KBM-7 (cell line): ENCODE measurements at places on chromosomes 1 and 21.

DNA sequence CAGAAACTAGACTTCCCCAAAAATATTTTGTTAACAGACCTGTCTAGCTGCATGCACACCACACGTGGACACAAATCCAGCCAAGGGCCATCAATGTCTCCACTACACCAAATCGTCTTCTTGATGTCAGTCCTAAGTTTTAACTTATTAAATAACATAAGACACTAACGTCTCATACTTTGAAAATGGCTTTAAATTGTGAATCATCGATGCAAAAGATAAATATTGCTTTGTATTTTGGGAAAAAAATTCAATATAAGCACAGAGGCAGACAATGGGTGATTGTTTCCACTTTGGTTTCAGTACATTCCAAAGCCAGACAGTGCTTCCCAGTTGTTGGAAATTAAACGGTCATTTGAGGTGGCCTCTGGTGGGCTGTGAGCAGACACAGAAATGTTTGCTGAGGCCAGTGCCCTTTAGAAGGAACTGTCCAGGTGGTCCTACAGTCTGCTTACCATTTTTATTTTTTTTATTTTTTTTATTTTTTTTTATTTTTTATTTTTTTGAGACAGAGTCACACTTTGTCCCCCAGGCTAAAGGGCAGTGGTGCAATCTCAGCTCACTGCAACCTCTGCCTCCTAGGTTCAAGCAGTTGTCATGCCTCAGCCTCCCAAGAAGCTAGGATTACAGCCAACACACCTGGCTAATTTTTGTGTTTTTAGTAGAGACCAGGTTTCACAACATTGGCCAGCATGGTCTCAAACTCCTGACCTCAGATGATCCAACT lies 1.8 kb upstream of the KIAA2013 start:
- DNase-seq: peak; percentile 11

DNA sequence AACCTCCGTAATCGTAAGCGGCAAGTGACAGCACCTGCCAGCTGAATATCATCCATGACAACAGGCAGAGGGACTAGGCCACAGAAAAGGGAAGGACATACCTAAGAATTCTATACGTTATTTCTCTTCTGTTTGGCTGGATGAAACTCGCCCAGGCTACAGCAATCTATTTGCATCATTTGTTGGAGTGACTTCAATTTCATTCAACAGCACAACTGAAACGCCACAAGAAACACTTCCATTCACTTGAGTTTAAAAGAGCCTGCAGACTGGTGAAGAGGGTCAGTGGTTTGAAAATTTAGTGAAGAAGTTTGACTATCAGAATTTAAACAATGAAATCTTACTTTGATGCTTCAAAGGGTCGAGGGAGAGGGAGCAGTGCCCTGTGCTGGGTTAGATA lies 378.7 kb downstream of the LMO4 start:
- no peak for DNase-seq

DNA sequence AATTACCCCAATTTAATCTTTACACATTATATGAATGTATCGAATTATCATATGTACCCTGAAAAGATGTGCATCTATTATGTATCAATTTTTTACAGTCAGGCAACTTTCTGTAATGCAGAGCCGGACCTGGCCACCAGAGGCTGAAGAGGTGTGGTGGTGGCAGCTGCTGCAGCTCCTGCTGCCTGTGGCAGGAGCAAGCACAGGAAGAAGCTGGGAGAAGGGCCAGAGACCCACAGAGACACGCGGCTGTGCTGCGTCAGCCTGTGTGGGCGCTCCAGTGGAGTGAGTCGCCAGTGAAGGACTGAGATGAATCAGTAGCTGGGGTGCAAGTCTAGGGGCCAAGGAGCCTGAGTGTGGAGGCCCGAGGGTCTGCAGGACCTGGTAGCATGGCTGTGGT lies 74.3 kb upstream of the COG2 start:
- no peak for DNase-seq

- no peak for DNase-seq
Observed at GRCh38 chr21:15300131-15300530, 235.3 kb upstream of the NRIP1 start.

DNA sequence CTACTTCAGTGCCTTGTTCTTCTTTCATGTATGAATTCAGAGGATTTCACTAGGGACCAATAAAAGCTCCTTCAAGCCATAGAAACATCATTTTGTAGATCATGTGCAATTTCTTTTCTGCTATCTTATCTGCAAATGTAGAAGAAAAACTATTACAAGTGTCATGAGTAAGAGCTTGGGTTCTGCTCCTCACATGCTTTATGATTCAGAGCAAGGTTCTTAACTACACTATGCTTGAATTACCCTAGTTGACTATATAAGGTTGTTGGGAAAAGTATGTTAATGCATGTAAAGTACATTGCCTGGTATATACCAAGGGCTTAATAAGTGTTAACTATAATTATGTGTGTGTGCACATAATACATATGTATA lies 91.4 kb upstream of the S1PR1 start:
- no peak for DNase-seq

- DNase-seq: no peak
Observed at GRCh38 chr1:28613175-28613574, 21.1 kb downstream of the RAB42 start.

GRCh38 chr1:9594471-9595155 lies 5.9 kb downstream of the TMEM201 start:
- DNase-seq: no peak

- no peak for DNase-seq
Observed at GRCh38 chr1:111837393-111837792, 81.7 kb downstream of the DDX20 start.

DNA sequence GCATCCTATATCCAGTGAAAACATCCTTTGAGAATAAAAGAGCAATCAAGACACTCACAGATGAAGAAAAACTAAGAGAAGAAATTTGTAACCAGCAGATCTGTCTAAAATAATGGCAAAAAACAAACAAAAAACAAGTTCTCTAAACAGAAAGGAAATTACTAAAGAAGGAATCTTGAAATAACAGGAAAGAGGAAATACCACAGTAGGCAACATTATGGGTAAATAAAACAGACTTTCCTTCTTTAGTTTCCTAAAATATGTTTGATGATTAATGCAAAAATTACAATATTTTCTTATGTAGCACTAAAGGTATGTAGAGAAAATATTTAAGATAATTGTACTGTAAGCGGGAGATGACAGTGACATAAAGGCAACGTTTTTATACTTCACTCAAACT lies 23.5 kb downstream of the SLC19A1 start:
- no peak for DNase-seq

DNA sequence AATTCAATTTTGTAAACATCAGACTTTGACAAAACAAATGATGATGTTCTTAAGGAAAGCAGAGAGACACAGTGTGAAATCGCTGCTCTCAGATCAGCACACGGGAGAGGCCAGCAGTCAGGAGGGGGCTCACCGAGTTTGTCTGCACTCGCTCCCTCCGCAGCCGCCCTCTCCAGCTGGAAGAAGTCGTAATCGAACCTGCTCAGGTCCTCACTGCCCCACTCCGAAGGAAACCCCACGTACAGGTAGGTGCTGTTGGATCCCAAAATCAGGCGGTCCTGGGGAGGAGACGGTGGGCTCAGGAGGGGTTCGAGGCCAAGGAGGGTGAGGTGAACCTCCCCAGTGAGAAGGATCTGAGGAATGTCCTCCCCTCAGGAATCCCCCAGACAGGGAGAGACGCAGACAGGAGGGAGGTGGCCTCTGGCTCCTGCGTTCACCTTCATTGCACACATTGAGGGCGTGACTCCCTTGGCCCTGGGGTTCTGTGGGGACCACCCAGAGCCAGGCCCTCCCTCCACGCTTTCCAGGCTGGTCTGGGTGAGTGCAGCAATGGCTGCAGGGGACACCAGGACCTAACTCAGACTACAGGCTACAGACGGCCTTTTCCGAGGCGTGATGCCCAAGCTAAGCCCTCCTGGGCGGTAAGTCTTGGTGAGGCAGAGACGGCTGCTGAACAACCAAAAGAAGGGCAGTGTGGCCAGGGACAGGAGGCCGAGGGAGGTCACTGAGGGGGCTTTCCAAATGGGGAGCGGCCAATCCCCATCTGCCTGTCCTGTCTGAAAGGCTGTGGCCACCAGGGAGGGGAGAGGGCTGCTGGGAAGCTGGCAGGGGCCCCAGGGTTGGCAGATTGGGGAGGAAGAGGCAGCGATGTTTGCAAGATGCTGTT lies 65.5 kb downstream of the SCCPDH start:
- no peak for DNase-seq

- no peak for DNase-seq
Observed at GRCh38 chr21:17467392-17467791, 45.5 kb upstream of the CXADR start.

DNA sequence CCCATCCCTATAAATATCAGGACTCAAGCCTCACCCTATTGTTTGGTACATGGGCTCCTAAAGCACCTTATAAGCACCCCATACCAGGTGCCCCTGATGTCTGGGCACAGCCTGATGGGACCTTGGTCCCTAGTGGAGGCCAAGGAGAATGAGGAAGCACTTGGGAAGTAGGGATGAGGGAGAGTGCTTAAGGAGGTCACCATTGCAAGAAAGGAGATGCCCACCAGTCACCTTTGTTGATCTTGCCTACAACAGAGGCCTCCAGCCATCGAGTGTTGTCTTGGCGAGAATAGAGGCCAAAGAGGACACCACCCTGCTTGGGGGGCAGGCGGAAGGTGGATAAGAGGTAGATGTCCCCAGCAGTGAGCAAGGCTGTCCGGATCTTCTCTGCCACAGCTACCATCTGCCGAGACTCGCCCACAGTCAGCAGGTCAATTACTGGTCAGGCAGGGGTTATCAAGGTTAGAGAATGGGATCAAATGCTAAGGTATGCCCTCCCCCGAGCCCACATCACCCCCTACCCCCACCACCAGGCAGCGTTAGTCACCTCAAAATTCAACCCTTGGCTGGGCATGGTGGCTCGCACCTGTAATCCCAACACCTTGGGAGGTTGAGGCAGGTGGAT lies 1.6 kb downstream of the THBS3 start:
- DNase-seq: no peak
